ENCODE measurements at places on chromosomes 1 and 21. TPM values are rescaled to one million over a fixed set of nuclear protein-coding genes. Genes with fewer than 3 reads are reported as not detected.

The FAM72C gene
- 1.5 TPM for total RNA-seq

The CFAP141 gene
- not detected for total RNA-seq

The C8A gene
- not detected for total RNA-seq

The CCDC185 gene
- total RNA-seq: not detected

The IRF6 gene
- 7.9 TPM for total RNA-seq

The NBPF20 gene
- total RNA-seq: 3.7 TPM

The LCE5A gene
- total RNA-seq: not detected

The RIPK4 gene
- 10.0 TPM for total RNA-seq

The BLACAT1 gene
- not detected for total RNA-seq

The UTP11 gene
- total RNA-seq: 33.4 TPM

The IQGAP3 gene
- total RNA-seq: 8.9 TPM

The SHE gene
- total RNA-seq: 41.9 TPM

The SLC35F3 gene
- not detected for total RNA-seq

The KLHDC9 gene
- 0.66 TPM for total RNA-seq

The KRTAP21-1 gene
- not detected for total RNA-seq

The MAGI3 gene
- 11.3 TPM for total RNA-seq

The ORC1 gene
- total RNA-seq: 6.7 TPM

The BCL2L15 gene
- total RNA-seq: 0.09 TPM

The YBX1 gene
- 801 TPM for total RNA-seq

The MTARC1 gene
- total RNA-seq: 2.2 TPM

The GPR52 gene
- 0.54 TPM for total RNA-seq

The CD1D gene
- not detected for total RNA-seq

The MAEL gene
- total RNA-seq: not detected

The CYP4A22 gene
- total RNA-seq: not detected

The PTPRF gene
- 266 TPM for total RNA-seq

Measured in endothelial cell of coronary artery (primary cell).